ENCODE measurements at places on chromosomes 7 and 10. TPM values are rescaled to one million over a fixed set of nuclear protein-coding genes. Genes with fewer than 3 reads are reported as not detected.
A peak's percentile ranks its signal among the peaks of the same experiment; 100 is the strongest.

Gene ZNF365
- total RNA-seq, result not detected

DNA sequence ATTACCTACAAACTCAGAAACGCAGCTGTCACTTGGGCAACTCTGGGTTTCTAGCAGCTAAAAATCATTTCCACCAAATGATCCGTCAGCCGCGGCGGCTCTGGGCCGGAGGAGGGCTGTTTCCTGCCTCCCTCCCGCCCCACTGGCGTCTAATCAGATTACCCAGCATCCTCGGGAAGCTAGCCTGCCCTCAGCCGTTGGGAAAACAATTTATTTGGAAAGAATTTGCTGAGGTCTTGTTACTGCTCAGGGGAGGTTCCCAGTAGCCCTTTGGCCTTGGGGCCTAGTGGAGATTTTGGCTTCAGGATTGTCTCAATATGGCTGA is 65.0 kb upstream of the ADGRA1 start:
- H3K27ac ChIP-seq, result no peak overlapping the region
- H3K27me3 ChIP-seq, result peaks cover 34% of the 10 kb centered on the region
- H3K4me3 ChIP-seq, result no peak overlapping the region
- H3K36me3 ChIP-seq, result no peaks in the 10 kb centered on the region
- no peaks in the 10 kb centered on the region for H3K4me1 ChIP-seq

DNA sequence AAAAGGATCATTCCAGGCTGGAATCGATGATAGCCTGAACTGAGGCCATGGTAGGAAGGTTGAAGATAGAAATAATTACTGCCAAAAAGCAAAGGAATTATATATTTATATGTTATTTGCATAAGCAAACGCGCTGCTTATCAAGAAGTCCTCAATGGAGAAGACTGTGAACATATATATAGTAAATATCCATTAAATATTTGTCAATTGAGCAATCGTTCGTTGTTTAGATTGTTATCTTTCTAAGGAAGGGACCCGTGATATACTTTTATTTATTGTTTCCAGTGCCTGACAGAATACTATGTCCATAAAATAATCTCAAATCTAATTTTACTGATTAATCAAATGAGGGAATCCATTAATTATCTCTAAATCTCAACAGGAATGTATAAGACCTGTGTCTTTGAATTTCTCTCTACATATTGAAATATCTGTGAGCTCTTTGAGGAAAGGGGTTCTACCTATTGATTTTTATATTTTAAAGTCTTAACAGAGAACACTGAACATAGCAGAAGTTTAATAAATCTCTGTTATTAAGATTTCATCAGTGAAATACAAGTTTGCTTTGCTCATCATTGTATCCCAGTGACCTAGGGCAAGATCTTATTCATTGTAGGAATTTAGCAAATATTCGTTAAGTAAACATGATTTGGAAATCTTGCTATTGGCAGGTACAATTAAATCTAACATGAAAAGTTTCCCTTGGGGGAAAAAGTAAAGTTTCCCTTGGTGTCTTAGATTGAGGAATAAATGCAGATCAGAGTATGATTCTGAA is 12.0 kb upstream of the HERC4 start:
- H3K36me3 ChIP-seq, result no peaks in the 10 kb centered on the region
- no peaks in the 10 kb centered on the region for H3K27me3 ChIP-seq
- H3K4me1 ChIP-seq, result no peaks in the 10 kb centered on the region
- DNase-seq, result no peak
- H3K27ac ChIP-seq, result no peak overlapping the region

GRCh38 chr7:141490474-141490873 is 60.7 kb upstream of the AGK start:
- no peak overlapping the region for H3K4me3 ChIP-seq
- no peaks in the 10 kb centered on the region for H3K4me1 ChIP-seq
- H3K36me3 ChIP-seq, result no peaks in the 10 kb centered on the region
- no peaks in the 10 kb centered on the region for H3K27me3 ChIP-seq

- DNase-seq, result no peak
- H3K4me3 ChIP-seq, result no peak overlapping the region
- H3K27me3 ChIP-seq, result no peaks in the 10 kb centered on the region
- H3K27ac ChIP-seq, result no peak overlapping the region
- no peaks in the 10 kb centered on the region for H3K36me3 ChIP-seq
Observed at GRCh38 chr10:93225938-93226337, 152.2 kb downstream of the CYP26A1 start.

GRCh38 chr7:151311294-151311864 is 30.2 kb upstream of the NUB1 start:
- DNase-seq, result no peak
- no peak overlapping the region for H3K27ac ChIP-seq
- H3K4me1 ChIP-seq, result peaks cover 14% of the 10 kb centered on the region
- H3K27me3 ChIP-seq, result peaks cover 5% of the 10 kb centered on the region
- H3K4me3 ChIP-seq, result no peak overlapping the region

GRCh38 chr7:55508221-55509011 is 63.9 kb downstream of the VOPP1 start:
- H3K4me1 ChIP-seq, result no peaks in the 10 kb centered on the region
- no peak overlapping the region for H3K4me3 ChIP-seq

DNA sequence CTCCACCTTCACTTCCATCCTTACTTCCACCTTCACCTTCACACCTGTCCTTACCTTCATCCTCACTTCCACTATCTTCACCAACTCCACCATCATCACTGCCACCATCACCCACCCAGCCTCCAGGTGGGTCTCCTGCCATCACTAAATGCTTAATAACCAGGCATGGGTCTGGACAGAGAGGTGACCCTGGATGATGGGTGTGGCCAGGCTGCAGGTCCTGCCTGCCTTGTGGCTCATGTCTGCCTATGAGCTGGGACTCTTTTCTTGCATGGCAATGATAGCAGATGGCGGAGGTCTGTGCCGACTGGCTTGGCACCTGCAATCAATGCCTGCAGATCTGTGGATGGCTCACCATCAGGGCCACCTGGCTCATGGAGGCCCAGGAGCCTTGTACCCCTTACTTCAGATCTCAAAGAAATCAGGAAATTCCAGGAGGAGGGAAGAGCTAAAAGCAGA is 60.1 kb upstream of the ELN start:
- no peaks in the 10 kb centered on the region for H3K4me1 ChIP-seq
- H3K27ac ChIP-seq, result no peak overlapping the region
- DNase-seq, result no peak
- no peak overlapping the region for H3K4me3 ChIP-seq
- no peaks in the 10 kb centered on the region for H3K36me3 ChIP-seq

- H3K4me1 ChIP-seq, result no peaks in the 10 kb centered on the region
- no peak overlapping the region for H3K4me3 ChIP-seq
- no peak overlapping the region for H3K27ac ChIP-seq
- no peaks in the 10 kb centered on the region for H3K36me3 ChIP-seq
- DNase-seq, result peak; percentile 53
Observed at GRCh38 chr10:30373596-30374327, 24.7 kb upstream of the MTPAP start.

GRCh38 chr7:3218411-3219225 is 82.4 kb upstream of the SDK1 start:
- no peak overlapping the region for H3K4me3 ChIP-seq
- no peak for DNase-seq
- H3K27ac ChIP-seq, result no peak overlapping the region
- H3K4me1 ChIP-seq, result no peaks in the 10 kb centered on the region
- H3K27me3 ChIP-seq, result no peaks in the 10 kb centered on the region

- no peak overlapping the region for H3K4me3 ChIP-seq
- no peak for DNase-seq
- H3K27me3 ChIP-seq, result no peaks in the 10 kb centered on the region
- H3K4me1 ChIP-seq, result peaks cover 32% of the 10 kb centered on the region
- no peaks in the 10 kb centered on the region for H3K36me3 ChIP-seq
Observed at GRCh38 chr7:130419658-130420057, 21.2 kb downstream of the CEP41 start.

GRCh38 chr7:98250789-98251188 is 1.2 kb downstream of the TECPR1 start:
- H3K4me1 ChIP-seq, result peaks cover 31% of the 10 kb centered on the region
- peak overlapping the region; percentile 84 for H3K27ac ChIP-seq
- DNase-seq, result no peak

- peak overlapping the region; percentile 62 for H3K27ac ChIP-seq
- DNase-seq, result no peak
- no peak overlapping the region for H3K4me3 ChIP-seq
- H3K36me3 ChIP-seq, result peaks cover 21% of the 10 kb centered on the region
Observed at GRCh38 chr10:12214763-12215218, 18.8 kb downstream of the CDC123 start.

DNA sequence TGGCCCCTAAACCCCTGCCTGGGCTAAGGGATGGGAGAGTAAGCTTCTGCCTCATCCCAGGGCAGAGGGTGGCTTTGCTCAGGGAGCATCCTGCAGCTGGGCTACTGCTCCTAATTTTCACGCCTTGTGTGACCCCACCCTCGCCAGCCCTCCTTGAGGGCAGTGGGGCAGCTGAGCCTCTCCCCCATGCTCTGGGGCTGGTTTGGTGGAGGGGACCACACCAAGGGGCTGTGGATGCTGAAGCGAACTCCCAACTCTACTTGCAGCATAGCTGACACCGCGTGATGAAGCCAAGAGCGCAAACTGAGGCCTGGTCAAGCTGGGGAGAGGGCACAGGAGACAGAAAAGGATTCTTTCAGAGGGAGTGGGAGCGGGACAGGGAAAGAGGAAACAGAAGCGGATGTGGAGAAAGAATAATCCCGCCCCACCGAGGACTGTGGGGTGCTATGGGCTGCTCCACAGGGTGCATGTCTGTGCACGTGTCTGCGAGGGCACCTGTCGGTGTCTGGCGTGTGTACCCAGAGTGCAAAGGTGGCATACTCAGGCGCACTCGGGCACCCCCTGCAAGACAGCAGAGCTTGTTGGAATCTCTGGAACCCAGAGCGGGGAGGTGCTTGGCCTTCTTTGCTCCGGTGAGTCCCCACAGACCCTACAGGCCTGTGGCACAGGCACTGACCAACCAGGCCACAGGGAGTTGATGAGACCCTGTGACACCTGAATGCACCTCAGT is 19.4 kb upstream of the RASGEF1A start:
- DNase-seq, result no peak
- no peak overlapping the region for H3K27ac ChIP-seq
- H3K4me1 ChIP-seq, result no peaks in the 10 kb centered on the region

DNA sequence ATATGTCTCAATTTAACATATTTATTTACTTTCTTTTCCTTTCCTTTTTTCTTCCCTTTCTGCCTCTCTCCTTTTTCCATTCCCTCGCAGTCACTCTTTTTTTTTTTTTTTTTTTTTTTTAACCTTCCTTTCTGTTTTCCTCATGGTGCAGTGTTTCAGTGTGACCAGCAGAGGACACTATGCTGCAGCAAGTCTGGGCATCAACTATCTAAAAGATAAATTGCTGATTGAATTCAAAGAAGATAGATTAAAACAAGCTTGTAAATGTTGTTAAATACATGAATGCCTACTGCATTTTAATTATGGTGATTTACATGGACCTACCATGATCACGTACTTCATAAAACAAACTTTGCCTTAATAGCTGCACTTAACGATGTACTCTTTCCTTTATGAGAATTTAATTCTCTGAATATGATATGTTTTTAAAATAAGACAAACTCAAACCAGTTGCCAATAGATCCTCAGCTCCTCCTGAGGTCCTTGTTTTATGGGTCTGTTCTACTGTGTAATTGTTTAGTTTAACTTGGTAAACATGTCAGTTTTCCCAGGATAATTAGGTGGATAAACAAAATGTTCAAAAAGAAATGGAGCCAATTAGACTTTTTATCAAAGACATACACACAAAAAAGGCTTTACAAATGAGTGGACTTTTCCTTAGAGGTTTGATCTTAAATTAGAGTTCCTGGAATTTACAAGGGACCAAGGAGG is 101.0 kb upstream of the AGR3 start:
- H3K4me3 ChIP-seq, result no peak overlapping the region
- DNase-seq, result no peak

DNA sequence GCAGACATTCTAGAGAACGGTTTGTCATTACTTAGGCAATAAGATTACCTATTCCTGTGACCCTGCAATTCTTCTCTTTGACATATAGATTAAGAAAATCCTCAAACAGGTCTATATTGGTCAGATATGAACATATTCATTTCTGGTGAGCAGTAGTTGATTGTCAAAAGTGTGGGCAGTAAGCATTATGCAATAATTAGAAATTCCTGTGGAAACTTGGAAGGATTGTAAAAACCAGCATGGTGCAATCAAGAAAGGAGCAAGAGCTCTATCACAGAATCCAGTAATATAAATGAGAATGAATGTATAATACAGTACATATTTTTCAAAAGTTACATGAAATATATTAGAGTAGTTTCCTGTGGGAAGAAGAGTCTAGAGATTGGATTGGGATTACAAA is 406.5 kb downstream of the SUGCT start:
- no peaks in the 10 kb centered on the region for H3K27me3 ChIP-seq
- peaks cover 58% of the 10 kb centered on the region for H3K4me1 ChIP-seq
- no peak overlapping the region for H3K27ac ChIP-seq

DNA sequence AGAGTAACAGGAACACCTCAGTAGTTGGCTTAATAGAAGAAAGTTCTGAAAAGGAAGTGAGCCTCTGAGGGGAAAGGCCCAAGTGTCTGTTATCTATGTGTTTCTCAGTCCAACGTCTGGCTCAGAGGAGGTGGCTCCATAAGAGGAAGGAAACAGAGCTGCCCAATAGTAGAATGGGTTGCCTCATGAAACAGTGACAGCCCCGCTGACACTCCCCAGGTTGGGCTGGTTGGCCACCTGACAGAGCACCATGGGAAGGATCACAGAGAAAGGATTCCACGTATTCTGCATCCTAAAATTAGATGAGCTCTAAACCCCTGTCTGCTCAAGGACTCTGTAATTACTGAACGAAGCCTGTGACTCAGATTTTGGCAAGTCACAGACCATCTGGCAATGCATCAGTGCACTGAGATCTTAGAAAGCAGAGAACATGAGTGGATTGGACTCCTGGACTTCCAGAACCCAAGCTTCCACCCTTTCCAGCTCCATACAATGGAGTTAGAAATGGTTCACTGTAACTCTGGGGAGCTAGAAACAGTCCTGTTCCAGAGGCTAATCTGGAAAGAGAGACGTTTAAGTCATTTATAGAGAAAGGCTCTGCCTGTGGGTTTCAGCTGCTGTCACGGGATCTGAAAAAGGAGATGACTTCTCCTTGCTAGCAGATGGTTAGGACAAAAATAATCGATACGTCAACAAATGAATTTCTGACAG is 2.9 kb downstream of the PKD2L1 start:
- H3K27ac ChIP-seq, result no peak overlapping the region
- no peak overlapping the region for H3K4me3 ChIP-seq
- no peak for DNase-seq
- H3K36me3 ChIP-seq, result no peaks in the 10 kb centered on the region
- H3K4me1 ChIP-seq, result no peaks in the 10 kb centered on the region
- peaks cover 10% of the 10 kb centered on the region for H3K27me3 ChIP-seq
